ENCODE measurements at places on chromosomes 3 and 15. TPM values are rescaled to one million over a fixed set of nuclear protein-coding genes. Genes with fewer than 3 reads are reported as not detected.

Gene IQCF5
- not detected for total RNA-seq

Gene ARL14
- total RNA-seq: not detected

Gene USP50
- total RNA-seq: not detected

Gene TMEM45A
- total RNA-seq: 2.4 TPM

DNA sequence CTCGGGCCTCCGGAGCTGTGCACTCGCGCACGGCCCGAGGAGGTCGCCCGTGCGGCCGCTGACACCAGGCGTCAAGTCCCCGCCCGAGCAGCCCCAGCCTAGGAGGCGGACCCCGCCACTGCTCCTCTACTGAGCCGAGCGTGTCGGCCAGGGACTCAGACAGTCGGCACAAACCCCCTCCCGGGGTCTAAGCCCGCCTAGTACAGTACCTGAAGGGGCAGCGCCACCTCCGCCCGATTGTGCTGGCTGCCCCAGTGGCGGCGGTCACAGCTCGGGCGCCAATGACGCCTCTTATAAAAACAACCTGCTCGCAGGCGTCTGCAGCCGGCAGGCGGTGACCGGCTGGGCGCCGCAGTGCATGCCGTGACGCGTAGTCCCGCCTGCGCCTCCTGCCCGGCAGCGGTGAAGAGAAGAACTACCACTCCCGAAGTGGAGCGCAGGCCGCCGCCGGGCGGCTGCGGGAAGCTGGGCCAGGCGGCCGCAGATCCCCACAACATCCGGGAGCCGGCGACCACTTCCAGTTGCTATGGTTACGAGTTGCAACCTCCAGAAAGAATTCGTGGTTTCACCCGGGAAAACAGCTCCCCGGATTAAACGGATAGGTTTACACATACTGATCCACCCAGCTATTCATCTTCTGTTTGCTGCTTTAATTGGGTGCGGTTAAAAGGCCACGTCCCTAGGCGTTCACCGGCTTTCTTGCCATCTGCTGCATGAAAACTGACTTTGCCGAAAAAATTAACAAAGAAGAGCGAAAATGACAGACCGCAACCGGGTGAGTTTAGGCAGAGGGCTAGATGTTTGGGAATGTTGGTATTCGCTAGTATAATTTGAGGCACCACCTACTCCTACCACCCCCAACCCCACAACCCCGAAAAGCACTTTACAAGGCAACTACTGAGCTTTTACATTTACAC, at the start of the genes CCPG1 and PIERCE2:
Gene CCPG1, minus strand, starts transcription at position 348 of the 917 bp plus-strand sequence. CDS start 18,935 bp downstream, outside the sequence.
Gene PIERCE2, plus strand, starts transcription at position 484 of the 917 bp plus-strand sequence. Its CDS starts 274 bp downstream, at position 758.
- ATAC-seq: peak; percentile 94
